ENCODE measurements at places on chromosomes 13 and 19.

- no peak for DNase-seq
Observed at GRCh38 chr13:106488686-106489085, 46.8 kb downstream of the EFNB2 start.

GRCh38 chr13:68257111-68257842 is 1027.1 kb upstream of the PCDH9 start:
- no peak for DNase-seq

GRCh38 chr13:31072041-31072440 is 89.7 kb downstream of the HSPH1 start:
- DNase-seq = no peak

- peak; percentile 96 for DNase-seq
Observed at GRCh38 chr19:16111160-16111908, at the start of gene RAB8A. RAB8A (plus strand) TSS chr19:16111889; CDS start chr19:16111902, 13 bp downstream.

DNA sequence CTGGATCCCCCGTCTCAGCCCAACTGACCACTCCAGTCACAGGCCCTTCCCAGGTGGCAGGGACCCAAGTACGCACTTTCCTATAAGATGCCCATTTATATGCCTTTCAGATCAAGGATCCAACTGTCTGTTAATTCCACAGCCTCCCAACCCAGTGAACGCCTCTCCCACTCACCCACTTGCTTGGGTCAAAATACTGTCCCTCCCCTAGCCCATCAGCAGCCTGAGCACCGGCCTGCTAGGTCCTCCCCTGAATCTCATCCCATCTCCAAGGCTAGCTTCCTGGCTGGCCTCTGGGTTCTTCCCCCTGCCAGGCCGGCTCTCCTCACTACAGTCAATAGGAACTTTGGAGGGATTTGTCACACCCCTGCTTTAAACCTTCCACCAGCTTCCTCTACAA is 1.9 kb downstream of the UBE2S start:
- DNase-seq = no peak

- DNase-seq = no peak
Observed at GRCh38 chr13:20997301-20998161, 63.9 kb downstream of the LATS2 start.

DNA sequence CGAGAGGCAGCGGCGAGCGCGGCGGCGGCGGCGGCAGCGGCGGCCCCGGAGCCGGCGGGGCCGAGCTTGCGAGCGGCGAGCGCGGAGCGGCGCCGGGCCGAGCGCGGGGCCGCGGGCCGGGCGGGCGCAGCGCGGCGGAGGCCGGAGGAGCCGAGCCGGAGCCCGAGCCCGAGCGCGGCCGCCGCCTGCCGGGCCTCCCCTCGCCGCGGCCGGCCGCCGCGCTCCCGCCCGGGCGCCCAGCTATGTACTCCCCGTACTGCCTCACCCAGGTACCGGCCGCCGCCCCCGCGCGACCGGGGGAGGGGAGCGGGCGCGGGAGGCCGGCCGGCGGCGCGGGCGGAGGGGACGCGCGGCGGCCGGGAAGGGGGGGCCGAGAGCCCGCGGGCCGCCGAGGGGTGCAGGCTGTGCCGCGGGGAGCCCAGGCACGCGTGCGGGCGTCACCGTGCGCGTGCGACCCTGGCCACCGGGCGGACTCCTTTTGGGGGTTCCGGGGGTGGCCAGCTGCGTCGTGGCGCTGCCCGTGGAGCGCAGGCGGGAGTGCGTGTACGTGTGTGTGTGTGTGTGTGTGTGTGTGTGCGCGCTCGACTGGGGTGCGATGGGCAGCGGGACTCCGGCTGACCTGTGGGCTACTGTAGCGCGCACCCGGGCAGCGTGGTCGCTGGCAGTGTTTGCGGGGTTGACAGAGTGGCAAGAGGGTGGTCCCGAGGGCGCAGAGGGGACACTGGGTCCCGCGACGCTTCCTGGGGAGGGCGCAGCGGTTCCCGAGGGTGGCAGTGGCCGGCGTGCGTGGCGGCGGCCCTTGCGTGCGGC is 526 bp downstream of the NFIX start:
- no peak for DNase-seq

- DNase-seq = no peak
Observed at GRCh38 chr13:104740641-104741222, 1674.5 kb upstream of the SLC10A2 start.

DNA sequence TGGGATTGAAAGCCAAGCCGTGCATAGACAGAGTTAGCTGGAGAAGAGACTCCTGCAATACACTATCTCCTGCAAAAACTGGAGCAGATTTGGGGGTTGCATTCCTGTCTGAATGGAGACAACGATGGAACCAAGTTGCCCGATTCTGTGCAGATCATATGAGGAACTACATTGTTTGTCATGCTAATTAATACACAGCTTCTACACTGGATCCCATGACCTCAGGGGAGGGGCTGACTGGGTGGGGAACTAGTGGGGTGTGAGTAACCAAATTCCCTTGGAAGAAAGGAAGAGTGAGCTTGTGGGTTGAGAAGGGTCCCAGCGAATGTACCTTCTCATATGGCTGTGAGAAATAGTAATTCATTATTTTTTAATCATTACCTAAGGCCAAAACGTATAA is 214.0 kb downstream of the LHFPL6 start:
- no peak for DNase-seq

DNA sequence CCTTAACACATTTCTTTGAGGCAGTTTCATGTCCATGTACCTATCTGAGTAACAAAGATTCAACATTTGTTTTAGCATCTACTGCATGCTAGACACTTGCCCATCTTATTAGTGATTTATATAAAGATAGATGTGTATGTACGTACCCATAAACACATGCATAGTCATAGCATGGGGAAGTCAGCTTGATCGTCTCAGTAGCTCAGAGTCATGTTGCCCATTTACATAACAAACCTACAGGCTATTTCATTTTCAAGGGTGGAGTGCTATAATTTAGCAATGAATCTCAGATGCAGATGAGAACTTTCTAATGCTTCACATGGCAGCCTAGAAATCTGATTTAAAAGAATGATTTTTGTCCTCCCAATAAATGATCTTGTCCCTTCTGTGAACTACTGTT is 23.5 kb downstream of the FLT1 start:
- DNase-seq = no peak

DNA sequence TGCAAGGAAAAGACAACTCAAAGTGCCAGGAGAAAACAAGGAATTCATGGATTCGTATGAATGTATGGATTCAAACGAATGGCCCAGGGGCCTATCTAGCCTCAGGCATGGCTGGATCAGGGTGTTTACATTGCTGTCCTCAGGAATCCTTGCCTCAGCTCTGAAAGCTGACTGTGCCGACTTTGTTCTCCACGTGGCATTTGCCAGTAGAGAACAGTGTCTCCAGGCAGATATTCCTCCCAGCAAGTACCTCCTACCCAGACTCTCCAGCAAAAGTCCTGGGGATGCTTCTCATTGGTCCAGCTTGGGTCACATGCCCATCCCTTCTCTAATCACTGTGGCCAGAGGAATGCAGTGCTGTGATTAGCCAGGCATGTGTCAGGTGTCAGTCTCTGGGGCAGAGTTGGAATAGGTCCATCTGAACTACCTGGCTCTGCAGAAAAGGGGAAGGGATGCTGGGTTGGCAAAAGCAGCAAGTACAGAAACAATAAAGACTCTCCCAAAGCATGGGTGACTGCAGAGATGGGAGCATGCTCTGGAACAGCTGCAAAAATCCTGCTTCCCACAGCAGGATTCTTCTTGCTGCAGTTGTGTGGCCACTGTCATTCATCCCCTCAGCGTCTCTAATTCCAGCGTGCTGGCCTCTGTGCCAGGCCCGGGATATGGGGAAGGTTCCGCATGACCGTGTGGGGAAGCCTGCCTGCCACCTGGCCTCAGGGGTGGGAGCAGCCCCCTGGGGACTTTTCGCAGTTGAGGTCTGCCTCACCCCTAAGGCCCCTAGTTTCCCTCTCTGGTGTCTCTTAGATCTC is 30.0 kb downstream of the CCNE1 start:
- DNase-seq = no peak

DNA sequence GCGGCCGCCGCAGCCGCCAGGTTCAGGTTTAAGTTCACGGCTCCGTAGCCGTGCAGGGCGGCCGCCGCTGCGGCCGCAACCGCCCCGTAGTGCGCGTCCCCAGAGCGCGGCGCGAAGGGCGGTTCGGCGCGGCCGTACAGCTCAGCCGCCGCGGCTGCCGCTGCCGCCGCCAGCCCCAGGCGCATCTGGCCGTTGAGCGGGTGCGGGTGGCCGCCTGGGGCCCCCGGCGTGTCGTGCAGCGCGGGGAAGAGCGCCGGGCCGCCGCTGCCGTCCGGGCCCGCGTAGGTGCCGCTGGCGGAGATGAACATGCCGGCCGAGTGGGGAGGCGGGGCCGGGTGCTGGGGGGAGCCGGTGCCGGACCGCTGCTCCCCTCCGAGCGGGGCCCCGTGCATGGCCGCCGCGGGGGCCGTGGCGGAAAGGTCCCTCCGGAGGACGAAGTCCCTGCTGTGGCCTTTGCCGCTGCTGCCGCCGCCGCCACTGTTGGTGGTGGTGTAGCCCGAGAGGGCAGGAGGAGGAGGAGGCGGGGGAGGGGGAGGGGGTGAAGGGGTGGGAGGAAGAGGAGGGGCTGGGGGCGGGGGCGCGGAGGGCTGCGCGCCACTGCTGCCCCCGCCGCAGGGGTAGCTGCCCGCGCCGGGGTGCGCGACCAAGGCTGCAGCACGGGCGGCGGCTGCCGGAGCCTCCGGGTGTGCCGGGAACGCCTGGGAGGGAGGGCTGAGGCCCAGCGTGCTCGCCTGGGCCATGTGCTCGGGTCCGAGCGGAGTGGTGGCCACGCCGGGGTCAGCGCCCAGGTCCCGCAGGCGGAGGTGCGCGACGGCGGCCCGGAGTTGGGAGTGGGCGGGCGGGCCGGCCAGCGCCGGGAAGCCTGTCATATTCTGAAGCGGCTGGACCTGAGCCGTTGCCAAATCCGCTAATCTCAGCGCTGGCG is 654 bp downstream of the ZIC5 start:
- no peak for DNase-seq

GRCh38 chr19:12139885-12140544 is at the start of gene ZNF20:
ZNF20 (minus strand) TSS chr19:12140350; CDS start chr19:12140182, 168 bp downstream.
- DNase-seq = peak; percentile 78

- no peak for DNase-seq
Observed at GRCh38 chr19:46697204-46697960, 19.5 kb downstream of the PRKD2 start.

- DNase-seq = no peak
Observed at GRCh38 chr13:47277774-47278173, 380.9 kb upstream of the HTR2A start.

All from stimulated activated CD8-positive, alpha-beta memory T cell treated with anti-CD3 and anti-CD28 coated beads, Interleukin-4, amount 100 ng/mL, for 1 hour (primary cell).